ENCODE measurements at places on chromosomes 11 and 22. TPM values are rescaled to one million over a fixed set of nuclear protein-coding genes. Genes with fewer than 3 reads are reported as not detected.

RHOD gene
- 9.4 TPM for total RNA-seq

SPI1 gene
- total RNA-seq = not detected

GRCh38 chr11:121300313-121300971, 7.9 kb downstream of the SC5D start:
- H3K27ac ChIP-seq = no peak overlapping the region
- H3K36me3 ChIP-seq = peaks cover 12% of the 10 kb centered on the region
- peaks cover 5% of the 10 kb centered on the region for H3K4me1 ChIP-seq
- no peak for DNase-seq
- no peak overlapping the region for H3K4me3 ChIP-seq

GRCh38 chr11:120134931-120135228, 3.0 kb downstream of the TRIM29 start:
- H3K27me3 ChIP-seq = peaks cover 9% of the 10 kb centered on the region
- no peaks in the 10 kb centered on the region for H3K36me3 ChIP-seq
- H3K4me3 ChIP-seq = no peak overlapping the region
- DNase-seq = peak; percentile 79
- H3K27ac ChIP-seq = no peak overlapping the region

- peaks cover 24% of the 10 kb centered on the region for H3K4me1 ChIP-seq
- H3K36me3 ChIP-seq = no peaks in the 10 kb centered on the region
- H3K4me3 ChIP-seq = no peak overlapping the region
- no peak overlapping the region for H3K27ac ChIP-seq
- peaks cover 25% of the 10 kb centered on the region for H3K27me3 ChIP-seq
- DNase-seq = peak; percentile 92
Measured at GRCh38 chr22:37457093-37457893, 28.9 kb downstream of the MFNG start.

KCTD17 gene
- 35.8 TPM for total RNA-seq

PHETA2 gene
- total RNA-seq = not detected

GRCh38 chr22:30402028-30402765, 5.4 kb downstream of the SEC14L2 start:
- H3K27ac ChIP-seq = no peak overlapping the region
- no peaks in the 10 kb centered on the region for H3K27me3 ChIP-seq
- H3K4me1 ChIP-seq = peaks cover 26% of the 10 kb centered on the region
- no peak for DNase-seq
- H3K36me3 ChIP-seq = peaks cover 19% of the 10 kb centered on the region

PGA5 gene
- not detected for total RNA-seq

DNA sequence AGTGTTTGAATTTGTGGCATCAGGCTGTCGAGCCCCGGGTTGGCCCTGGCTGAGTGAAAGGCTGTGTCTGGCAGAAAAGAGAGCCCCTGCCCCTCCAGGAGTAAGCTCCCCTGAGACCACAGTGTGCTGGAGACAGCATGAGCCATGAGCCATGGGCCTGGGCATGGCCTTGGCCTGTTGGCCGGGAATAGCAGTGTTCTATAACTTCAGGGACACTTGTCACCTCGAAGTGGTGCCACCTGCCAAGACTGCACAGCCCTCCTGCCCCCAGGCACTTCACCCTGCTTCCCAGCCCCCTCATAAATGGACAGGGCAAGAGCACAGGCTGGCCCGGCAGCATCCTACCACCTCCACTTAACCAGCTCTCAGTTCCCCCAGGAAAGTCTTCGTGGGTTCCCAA, 20.7 kb upstream of the SUSD2 start:
- H3K27me3 ChIP-seq = no peaks in the 10 kb centered on the region
- H3K4me3 ChIP-seq = no peak overlapping the region
- H3K4me1 ChIP-seq = peaks cover 43% of the 10 kb centered on the region
- H3K36me3 ChIP-seq = no peaks in the 10 kb centered on the region
- no peak overlapping the region for H3K27ac ChIP-seq

MCAM gene
- 74.9 TPM for total RNA-seq

GLYATL2 gene
- 0.24 TPM for total RNA-seq

DNA sequence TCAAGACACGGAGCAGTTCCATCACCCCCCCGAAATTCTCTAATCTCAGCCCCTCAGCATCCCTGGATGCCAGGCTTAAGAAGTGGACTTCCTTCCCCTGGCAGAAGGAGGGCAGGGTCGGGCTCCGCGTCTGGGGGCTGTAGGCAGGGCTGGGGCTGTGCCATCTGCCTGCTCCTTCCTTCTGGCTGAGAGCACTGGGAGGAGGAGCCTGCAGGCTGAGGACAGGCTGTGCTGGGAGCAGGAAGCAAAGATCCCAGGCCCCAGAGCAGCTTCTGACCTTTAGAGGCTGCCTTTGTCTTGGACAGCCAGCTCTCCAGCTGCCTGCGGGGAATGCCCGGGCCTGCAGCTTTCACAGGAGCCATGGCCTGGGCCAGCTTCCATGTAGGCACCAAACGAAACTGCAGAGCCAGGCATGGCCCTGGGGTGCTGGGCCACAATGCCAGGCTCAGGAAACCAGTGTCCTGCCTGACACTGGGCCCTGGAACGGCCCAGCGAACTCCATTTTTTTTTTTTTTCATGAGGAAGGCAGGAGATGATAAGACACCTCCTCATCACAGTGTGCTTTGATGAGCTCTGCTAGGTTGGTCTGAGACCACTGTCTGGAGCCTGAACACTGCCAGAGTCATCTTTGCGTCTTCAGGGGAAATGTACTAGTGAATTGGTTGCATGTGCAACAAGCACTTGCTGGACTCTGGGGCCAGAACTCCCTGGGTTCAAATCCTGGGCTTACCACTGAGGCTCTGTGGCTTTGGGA, 67.9 kb downstream of the MCM5 start:
- no peak for DNase-seq
- peak overlapping the region; percentile 66 for H3K27ac ChIP-seq
- no peaks in the 10 kb centered on the region for H3K27me3 ChIP-seq
- no peak overlapping the region for H3K4me3 ChIP-seq
- H3K4me1 ChIP-seq = peaks cover 10% of the 10 kb centered on the region

GRCh38 chr11:26753723-26754504, 32.1 kb upstream of the SLC5A12 start:
- no peak overlapping the region for H3K4me3 ChIP-seq
- DNase-seq = no peak
- H3K36me3 ChIP-seq = peaks cover 9% of the 10 kb centered on the region
- peaks cover 31% of the 10 kb centered on the region for H3K4me1 ChIP-seq
- peaks cover 9% of the 10 kb centered on the region for H3K27me3 ChIP-seq
- no peak overlapping the region for H3K27ac ChIP-seq

EMSY gene
- 23.8 TPM for total RNA-seq

DNA sequence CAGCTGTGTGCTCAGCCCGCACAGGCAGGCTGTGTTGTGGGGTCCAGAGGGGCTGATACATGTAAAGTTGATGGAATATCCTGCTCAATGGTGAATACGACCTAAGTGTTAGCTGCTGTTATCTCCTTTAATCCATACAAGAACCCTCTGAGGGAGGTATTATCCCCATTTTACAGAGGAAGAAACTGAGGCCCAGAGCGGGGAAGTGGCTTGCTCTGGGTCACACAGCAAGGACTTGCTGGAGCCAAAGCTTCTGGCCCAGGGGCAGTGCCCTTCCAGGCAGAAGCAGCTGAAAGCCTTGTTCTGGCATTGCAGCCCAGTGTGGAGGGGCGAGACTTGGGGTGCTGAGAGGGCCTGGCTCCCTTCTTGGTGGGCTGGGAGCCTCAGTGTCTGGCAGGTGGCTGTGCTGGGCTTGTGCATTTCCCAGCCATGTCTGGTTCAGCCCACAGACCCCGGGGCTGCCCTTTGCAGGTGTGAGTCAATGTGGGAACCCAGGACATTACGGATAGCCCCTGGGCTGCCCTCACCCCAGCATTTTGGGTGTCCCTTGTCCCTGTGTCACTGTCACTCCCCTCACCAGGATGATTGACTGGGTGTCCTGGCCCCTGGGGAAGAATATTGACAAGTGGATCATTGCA, 10.4 kb downstream of the USP35 start:
- H3K27me3 ChIP-seq = no peaks in the 10 kb centered on the region
- peaks cover 25% of the 10 kb centered on the region for H3K36me3 ChIP-seq
- no peak for DNase-seq

BIRC3 gene
- total RNA-seq = 1.0 TPM

TCN1 gene
- total RNA-seq = not detected

DCDC1 gene
- total RNA-seq = not detected

OR10A5 gene
- not detected for total RNA-seq

PPP2R5B gene
- total RNA-seq = 21.3 TPM

DNA sequence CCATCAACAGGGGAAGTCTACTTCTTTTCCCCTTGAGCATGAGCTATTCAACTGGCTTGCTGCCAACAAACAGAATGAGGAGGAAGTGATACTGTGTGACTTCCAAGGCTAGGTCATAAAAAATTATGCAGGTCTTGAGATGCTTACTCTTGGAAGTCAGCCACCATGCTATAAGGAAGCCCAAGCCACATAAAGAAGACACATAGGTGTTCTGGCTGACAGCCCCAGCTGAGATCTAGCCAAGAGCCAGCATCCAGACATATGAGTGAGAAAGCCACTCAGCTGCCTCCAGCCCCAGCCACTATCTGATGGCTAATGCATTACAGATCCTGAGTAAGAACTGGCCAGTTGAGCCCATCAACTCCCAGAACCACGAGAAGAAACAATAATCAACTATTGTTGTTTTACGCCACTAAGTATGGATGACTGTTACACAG, 31.0 kb upstream of the PPP2R1B start:
- peaks cover 37% of the 10 kb centered on the region for H3K4me1 ChIP-seq
- peaks cover 26% of the 10 kb centered on the region for H3K36me3 ChIP-seq
- peak overlapping the region; percentile 79 for H3K27ac ChIP-seq
- H3K27me3 ChIP-seq = no peaks in the 10 kb centered on the region

DNA sequence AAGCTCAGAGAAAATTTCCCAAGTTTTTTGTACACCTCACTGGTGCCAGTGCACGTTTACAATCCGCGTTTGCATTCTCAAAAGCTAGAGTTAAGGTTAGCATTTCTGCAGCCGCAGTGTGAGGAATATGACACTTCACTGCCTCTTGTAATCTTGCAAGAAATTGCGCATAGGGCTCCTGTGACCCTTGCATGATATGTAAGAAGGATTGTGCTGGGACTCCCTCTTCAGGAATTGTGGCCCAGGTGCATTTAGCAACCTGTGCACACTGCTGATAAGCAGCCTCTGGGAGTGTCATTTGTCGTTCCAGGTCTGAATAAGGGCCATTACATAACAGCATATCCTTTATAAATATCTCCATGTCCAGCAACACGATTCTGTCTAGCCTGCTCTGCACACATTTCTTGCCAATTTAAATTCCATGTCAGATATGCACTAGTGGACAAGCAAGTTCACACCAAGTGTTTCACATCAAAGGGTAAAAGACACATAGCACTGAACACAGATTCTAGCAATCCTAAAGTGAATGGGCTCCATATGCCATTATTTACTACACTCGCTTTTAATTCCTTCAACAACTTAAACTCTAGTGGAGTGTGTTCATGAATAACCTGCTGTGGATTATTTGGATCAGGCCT, 69.2 kb upstream of the INCENP start:
- H3K4me3 ChIP-seq = no peak overlapping the region
- H3K36me3 ChIP-seq = no peaks in the 10 kb centered on the region
- peaks cover 46% of the 10 kb centered on the region for H3K27me3 ChIP-seq
- H3K27ac ChIP-seq = no peak overlapping the region

DNA sequence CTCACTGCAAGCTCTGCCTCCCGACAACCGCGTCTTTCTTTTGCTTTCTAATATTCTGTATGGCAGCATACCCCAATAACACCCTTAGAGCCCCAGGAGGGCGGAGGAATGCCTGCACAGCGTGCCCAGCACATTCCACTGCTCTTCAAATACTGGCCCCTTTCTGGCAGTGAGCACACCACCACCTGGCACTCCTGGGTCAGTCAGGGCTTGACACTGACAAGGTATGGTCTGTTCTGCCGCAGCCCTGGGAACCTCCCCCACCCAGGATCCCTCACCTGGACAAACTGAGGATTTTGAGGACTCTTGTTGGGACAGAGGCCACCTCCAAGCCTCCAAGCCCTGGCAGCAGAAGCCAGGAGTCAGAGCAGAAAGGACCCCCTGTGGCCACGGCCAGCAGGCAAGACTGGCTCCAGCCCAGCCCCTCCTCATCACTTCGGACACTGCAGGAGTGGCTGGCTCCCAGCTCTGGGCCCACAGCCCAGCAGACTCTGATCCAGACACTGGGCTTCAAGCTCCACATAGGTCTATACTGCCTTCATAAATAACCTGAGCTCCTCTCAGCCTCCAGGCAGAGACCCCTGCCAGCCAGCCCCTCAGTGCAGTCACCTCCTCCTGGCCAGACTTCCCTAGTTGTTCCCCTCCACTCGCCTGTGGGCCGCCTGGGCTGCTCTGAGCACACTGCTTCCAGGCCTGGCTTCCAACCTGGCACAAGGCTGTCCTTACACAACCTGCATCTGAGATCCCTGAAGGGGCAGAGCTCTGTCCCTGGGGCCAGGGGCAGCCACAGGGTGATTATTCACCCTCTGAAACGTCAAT, 14.5 kb downstream of the CARS1 start:
- peaks cover 42% of the 10 kb centered on the region for H3K4me1 ChIP-seq
- H3K4me3 ChIP-seq = no peak overlapping the region
- peaks cover 54% of the 10 kb centered on the region for H3K36me3 ChIP-seq
- DNase-seq = no peak
- H3K27ac ChIP-seq = peak overlapping the region; percentile 80

DNA sequence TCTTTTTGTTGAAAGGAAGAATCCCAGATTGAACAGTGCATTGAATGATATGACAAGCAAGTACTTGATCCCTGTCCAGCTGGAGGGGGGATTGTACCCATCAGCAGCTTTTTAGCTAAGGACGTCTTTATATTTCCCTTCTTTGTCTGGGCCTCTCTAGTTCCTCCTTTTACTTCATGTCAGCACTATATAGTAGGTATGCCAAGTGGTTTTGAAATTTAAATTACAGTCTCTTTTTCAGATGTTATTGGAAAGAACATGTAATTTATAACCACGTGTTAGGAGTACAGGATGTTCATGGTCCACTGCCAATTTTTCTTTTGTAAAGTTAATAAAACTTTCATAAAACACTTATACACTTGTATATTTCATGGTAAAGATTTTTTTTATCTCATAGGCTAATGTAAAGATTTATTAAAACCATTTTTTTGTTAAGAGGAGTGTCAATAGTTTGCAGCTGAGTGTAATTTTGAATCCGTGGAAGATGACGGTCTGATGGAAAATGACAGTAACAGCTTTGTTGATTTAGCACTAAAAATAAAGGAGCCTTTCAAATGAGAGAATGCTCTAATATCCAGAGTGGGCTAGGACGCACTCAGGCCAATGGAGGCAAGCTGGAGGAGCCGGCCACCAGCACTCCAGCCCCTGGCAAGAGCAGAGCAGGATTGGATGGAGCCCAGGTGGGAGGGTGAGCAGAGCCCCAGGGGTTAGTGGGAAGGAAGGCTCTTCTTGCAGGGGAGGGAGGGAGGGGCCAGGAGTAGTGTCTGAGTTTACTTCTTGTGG, 488.3 kb downstream of the INSC start:
- H3K4me3 ChIP-seq = no peak overlapping the region
- H3K36me3 ChIP-seq = no peaks in the 10 kb centered on the region
- peaks cover 4% of the 10 kb centered on the region for H3K4me1 ChIP-seq
- no peak overlapping the region for H3K27ac ChIP-seq
- H3K27me3 ChIP-seq = peaks cover 4% of the 10 kb centered on the region

- peak; percentile 91 for DNase-seq
- H3K36me3 ChIP-seq = no peaks in the 10 kb centered on the region
- H3K4me1 ChIP-seq = peaks cover 35% of the 10 kb centered on the region
Measured at GRCh38 chr11:118930094-118930712, 4.5 kb upstream of the BCL9L start.

- H3K27me3 ChIP-seq = no peaks in the 10 kb centered on the region
- peaks cover 3% of the 10 kb centered on the region for H3K4me1 ChIP-seq
- DNase-seq = no peak
- no peak overlapping the region for H3K4me3 ChIP-seq
- H3K36me3 ChIP-seq = no peaks in the 10 kb centered on the region
Measured at GRCh38 chr11:131889146-131889577, 518.7 kb downstream of the NTM start.
